ENCODE measurements at places on chromosomes 7 and 10.

- DNase-seq: no peak
These were observed 15.6 kb downstream of the SMURF1 start for GRCh38 chr7:99128076-99128950.

- no peak for DNase-seq
These were observed 1150.0 kb upstream of the POT1 start for GRCh38 chr7:126079581-126079980.

DNA sequence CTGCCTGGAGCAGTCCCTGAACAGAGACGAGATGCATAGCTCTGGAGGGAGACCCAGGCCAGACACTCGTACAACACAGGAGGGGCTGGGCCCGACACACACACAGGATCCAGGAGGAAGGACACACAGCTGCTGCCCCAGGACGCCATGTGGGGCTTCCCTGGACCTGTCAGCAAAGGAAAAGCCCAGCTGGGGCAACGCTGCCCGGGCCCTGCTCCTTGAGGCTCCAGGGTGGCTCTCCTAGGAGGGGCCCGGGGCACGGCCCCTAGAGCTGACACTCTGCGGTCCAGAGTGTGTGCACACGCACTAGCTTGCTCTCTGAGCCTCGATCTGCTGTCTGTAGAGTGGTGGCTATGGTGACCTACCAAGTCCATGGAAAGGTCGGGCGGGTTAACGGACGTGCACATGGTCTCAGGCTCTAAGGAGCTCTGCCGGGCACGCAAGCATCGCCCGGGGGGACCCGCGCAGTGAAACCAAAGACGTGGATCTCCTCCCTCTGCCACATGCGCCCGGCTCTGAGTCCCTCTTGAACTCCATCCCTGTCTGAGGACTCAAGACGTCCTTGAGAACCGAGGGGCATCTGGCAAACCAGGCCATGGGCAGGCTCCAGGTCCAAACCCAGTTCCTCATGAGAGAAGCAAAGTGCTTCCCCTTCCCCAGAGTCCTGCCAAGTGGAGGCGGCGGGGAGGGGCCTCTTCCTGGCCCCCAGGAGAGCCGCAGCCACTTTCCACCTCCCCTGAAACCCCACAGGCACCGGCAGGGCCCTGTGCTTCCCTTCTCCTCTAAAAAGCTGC, 279.0 kb downstream of the ELFN1 start:
- DNase-seq: no peak

- DNase-seq: no peak
These were observed 162.2 kb downstream of the SH3PXD2A start for GRCh38 chr10:103692952-103693811.

DNA sequence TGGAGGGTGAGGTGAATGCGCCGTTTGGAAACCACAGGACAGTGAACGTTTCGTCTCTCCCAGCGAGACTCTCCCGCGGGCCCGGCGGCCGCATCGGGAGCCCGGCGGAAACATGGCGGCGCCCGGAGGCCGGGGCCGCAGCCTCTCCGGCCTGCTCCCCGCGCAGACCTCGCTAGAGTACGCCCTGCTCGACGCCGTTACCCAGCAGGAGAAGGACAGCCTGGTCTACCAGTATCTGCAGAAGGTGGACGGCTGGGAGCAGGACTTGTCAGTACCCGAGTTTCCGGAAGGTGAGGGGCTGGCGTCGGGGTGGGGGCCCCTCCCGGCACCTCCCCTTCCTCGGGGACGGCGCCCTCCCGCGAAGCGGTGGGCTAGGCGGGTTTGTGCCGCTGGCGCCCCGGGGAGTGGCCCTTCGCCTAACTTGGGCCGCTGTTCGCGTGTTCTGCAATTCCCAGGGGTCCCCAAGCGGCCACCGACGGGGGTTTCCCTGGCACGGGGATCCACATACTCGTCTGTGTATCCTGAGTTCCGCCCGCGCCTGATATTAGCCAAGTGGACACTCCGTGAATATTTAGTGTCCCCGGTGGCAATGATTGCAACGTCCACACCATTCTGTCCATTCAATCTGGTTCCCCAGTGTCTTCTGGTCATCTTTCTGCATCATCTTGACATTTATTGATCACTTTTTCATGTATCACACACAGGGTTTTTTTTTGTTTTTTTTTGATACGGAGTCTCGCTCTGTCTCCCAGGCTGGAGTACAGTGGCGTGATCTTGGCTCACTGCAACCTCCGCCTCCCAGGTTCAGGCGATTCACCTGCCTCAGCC, 514 bp downstream of the NHLRC2 start:
- DNase-seq: peak; percentile 73

- DNase-seq: peak; percentile 47
These were observed 37.2 kb upstream of the PCBD1 start for GRCh38 chr10:70925377-70926225.

- DNase-seq: no peak
These were observed 82.9 kb downstream of the CFTR start for GRCh38 chr7:117562759-117563158.

DNA sequence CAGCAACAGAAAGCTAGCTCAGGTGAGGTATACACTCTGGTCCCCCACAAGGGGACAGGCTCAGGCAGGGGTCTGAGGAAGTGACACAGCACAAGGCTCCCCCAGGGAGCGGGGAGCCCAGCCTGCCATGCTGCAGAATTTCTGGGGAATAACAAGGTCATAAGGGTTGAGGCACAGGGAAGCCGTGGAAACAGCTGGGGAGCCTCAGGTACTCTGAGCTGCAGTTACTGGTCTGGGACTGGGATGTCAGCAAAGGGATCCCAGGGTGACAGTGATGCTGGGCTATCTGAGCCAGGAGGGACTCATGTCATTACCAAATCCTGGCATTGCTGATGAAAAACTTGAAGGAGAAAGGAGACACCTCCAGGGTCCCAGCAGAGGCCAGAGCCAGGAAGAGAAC, 64.4 kb upstream of the NANOS1 start:
- DNase-seq: no peak

DNA sequence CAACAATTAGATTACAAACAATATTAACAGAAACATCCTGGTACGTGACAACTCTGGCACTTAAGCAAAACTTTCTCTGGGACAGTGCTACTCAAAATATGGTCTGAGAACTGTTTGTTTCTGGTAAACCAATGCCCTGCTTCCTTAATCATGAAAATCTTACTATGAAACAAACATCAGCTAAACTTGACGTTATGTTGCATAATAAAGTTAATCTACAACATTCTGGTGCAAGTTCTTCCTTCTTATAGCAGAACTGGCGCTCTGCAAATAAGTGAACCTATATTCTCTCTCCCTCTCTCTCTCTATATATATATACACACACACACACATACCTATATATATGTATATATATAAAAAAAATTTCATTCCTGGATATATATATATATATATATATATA, 7.8 kb downstream of the C7orf33 start:
- DNase-seq: no peak

- no peak for DNase-seq
These were observed 14.5 kb downstream of the ABCC2 start for GRCh38 chr10:99796928-99797327.

GRCh38 chr10:120420421-120420820, 36.6 kb upstream of the PLPP4 start:
- DNase-seq: no peak

GRCh38 chr10:69335063-69335587, 56.8 kb downstream of the HK1 start:
- peak; percentile 83 for DNase-seq

DNA sequence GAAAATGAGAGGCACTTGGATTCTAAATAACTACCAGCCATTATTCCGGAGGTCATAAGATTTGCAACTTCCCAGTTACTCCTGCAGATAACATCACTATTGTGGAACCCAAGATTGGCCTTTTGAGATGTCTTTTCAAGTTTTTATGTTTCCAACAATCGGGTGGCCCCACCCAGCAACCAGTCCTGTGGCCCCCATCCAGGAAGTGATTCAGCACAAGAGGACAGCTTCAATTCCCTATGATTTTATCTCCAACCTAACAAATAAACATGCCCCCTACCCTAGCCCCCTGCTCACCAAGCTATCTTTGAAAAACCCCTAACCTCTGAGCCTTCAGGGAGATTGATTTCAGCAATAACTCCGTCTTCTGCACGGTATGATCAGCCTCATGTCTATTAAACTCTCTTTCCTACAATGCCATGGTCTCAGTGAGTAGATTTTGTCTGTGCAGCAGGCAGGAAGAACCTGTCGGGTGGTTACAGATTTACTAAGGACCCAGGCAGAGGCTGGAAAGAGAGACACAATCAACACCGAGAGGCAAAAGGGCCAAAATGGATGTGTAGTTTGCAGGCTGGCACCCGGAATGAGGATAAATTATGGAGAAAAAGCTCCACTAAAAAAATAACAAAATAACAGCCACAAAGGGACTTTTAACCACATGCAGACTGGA, 83.9 kb upstream of the UNC5B start:
- no peak for DNase-seq

GRCh38 chr7:37332243-37333016, 116.2 kb downstream of the ELMO1 start:
- no peak for DNase-seq

DNA sequence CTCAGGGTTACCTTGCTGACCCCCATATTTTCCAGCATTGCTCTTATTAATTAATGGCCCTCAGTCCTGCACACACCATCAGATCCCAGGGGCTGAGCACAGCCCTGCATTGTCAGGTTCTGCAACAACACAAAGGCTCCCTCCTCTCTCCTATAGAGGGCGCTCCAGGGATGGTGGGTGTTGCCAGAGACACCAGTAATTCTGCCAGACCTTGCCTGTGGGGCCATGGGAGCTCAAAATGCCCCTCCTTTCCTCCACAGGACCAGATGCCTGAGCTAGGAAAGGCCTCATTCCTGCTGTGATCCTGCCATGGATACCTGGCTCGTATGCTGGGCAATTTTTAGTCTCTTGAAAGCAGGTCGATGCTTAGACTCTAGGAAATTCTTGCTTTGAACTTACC, 42.8 kb upstream of the PRSS58 start:
- DNase-seq: peak; percentile 11

- no peak for DNase-seq
These were observed 152.4 kb downstream of the ARID5B start for GRCh38 chr10:62053860-62054259.

DNA sequence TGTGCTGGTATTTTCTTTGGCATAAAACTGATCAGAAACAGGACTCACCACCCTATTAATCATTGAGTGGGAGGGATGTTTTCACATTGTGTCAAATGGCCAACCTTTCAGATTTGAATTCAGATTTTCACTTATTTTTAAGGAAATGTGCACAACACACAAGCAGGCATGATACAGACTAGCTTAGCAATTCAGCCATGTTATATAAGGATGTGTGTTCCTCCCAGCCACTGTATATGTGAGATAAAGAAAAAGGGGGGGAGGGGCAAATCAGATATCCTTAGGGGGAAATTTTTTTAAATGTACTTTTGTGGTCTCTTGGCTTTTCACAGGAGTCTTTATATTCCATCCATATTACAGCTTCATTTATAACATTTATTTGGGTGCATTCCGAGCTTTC, 3.1 kb downstream of the GAD2 start:
- no peak for DNase-seq
